Anterior cingulate cortex (tissue), 58 donors: ENCODE measurements at places on chromosomes 7 and 10.

DNA sequence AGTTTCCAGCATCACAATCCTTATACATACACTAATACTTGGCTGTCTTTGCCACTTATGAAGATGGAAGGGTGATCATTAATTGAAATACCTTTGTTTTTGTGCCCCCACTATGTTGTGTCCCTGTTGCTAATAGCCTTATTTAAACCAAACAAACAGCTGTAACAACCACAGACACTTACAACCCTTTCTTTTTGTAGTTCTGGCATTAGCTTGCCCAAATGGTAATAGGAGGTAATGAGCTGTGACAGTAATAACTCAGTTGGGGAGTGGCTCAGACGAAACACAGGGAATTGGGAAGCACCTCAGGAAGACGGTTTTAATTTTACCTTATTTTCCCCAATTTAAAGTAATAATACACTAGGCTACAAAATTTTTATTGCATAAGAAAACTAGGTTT, 83.4 kb downstream of the MDFIC start:
- DNase-seq, result no peak

- DNase-seq, result peak; percentile 69
These were observed 15.6 kb downstream of the PDAP1 start for GRCh38 chr7:99392659-99393354.

DNA sequence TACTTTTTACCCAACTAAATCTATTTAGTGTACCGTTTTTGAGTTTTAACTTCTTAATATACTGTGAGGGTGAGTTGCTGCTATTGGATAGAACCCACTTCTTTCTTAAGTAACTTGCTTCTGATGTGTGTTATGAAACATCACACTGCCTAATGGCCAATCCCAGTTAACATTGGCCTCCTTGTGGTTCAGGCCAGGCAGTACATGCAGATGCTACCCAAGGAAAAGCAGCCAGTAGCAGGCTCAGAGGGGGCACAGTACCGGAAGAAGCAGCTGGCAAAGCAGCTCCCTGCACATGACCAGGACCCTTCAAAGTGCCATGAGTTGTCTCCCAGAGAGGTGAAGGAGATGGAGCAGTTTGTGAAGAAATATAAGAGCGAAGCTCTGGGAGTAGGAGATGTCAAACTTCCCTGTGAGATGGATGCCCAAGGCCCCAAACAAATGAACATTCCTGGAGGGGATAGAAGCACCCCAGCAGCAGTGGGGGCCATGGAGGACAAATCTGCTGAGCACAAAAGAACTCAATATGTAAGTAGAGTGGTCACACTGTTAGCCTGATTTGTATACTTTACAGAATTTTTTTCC, 39.7 kb downstream of the TES start:
- no peak for DNase-seq

DNA sequence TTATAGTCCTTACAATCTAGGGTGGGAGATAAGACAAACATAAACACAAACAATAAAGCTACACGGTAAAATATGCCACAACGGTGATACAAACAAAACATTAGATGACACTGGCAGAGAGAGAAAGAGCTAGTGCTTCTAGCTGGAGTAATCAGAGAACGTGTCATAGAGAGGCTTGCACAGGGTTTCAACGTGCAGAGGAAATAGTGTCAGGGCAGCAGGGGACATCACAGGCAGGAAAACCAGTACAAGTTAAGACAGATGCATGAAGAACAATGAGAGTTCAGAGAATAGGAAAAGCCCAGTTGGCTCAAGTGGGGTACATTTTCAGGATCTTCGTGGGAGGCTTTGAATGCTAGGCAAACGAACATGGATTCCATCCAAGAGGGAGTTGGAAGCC, 91.4 kb downstream of the ZNF438 start:
- no peak for DNase-seq

DNA sequence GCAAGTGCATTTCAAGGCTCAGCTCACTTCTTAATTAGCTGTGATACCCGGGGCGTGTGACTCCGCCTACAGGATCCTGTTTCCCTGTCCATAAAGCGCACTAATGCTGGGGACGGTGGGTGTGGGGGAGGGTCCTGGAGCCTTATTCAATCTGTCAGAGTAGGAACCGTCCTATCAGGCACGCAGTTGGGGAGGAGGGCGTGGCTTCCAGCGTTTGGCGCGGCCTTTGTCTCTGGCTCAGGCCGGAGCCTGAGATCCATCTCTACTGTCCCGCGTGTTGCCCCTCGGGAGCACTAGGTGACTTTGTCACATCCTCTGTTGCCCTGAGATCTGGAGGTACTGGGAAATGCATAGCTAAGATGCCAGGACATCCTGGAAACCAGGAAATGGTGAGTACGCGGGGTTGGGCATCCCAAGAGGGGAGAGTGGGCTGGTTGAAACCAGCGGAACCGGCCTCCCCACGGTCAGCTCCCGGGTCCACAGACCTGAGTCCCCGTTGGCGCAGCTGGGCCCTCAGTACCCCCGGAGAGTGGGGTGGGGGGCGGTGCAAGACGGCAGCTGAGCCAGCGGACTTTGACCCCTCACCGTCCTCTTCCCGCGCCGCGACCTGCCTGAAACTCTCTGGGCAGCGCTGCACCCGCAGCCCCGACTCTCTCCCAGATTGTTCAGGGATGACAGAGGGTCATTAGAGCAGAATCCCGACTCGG, 104.4 kb upstream of the ZNF92 start:
- no peak for DNase-seq

DNA sequence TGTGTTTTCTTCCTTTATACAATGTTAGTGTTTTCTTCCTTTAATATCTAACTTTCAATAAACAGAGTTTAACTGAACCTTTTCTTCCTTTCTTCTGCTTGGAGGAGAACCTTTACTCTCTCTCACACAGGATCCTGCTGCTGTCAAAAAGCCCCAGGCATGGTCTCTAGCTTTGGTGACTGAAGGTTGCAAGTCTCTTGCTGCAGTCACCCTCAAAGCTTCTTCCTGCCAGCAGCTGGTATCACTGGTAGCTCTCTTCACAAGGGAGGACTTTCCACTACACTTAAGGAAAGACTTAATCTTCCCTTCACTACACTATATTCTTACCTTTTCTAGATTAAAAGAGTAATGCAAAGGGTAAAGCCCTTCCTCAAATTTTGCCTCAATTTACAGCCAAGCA, 153.4 kb downstream of the SGMS1 start:
- DNase-seq, result no peak

DNA sequence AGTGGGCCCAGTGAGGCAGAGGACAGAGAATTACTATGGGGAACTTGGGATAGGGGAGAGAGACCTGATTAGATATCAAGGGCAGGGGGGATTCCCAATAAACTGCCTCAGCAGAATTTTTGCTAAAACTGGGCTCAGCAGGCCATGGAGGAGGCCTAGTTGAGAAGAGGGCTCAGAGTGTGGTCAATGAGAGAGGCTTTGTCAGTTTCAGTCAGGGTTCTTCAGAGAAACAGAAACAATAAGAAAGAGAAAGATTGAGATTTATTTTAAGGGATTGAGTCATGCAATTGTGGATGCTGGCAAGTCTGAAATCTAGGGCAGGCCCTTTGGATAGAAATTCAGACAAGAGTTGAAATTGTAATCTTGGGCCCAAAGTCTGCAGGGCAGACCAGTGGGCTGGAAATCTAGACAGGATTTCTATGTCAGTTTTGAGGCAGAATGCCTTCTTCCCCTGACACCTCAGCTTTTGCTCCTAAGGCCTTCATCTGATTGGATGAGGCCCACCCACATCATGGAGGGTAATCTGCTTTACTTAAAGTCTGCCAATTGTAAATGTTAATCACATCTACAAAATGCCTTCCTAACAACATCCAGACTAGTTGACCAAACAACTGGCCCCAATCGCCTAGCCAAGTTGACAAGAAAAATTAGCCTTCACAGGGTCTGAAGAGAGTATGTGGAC, 33.5 kb upstream of the CCSER2 start:
- no peak for DNase-seq

- DNase-seq, result no peak
These were observed 994 bp downstream of the GATAD1 start for GRCh38 chr7:92448205-92448747.

GRCh38 chr10:75707080-75707840, 275.8 kb downstream of the LRMDA start:
- DNase-seq, result no peak

GRCh38 chr7:72493850-72494661, 81.9 kb upstream of the CALN1 start:
- DNase-seq, result peak; percentile 5

DNA sequence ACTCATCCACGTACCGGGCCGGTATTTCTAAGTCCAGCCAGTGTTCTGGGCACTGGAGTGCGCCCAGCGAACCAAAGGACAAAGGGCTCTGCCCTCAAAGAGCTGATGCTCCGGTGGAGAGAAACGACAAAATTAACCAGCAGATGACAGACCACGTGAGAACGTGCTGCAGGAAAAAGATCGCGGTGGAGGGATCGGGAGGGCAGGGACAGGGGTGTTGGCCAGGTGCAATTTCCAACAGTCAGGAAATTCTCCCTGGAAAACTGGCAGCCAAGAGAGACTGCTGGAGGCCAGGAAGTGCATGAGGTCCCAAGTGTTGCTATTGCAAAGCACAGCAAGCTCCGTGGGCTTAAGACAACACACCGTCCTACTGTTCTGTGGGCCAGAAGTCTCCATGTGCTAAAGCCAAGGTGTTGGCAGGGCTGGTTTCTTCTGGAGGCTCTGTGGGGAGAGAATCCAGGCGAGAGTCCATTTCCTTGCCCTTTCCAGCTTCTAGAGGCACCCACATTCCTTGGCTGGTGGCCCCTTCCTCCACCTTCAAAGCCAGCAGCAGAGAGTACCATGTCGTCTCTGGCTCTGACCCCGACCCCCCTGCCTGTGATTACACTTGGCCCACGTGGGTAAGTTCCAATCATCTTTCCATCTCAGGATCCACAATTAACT, 21.3 kb upstream of the AMZ1 start:
- no peak for DNase-seq

DNA sequence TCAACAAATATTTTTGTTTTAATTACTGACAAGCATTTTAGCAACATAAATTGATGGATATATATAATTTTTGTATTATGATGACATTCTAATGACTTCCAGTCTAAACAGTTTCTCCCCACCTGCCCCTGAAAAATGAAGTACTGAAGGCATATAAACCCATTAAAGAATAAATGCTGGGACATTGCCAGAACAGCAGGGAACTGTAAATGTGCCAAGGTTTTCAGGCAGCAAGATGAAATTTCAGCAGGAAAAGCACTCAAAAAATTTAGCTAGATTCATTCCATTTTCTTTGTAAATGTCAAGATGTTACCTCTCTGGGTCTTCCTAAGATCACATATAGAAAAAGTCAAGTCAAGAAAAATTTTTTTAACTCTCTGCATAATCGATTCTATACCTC, 11.0 kb upstream of the TLL2 start:
- no peak for DNase-seq

DNA sequence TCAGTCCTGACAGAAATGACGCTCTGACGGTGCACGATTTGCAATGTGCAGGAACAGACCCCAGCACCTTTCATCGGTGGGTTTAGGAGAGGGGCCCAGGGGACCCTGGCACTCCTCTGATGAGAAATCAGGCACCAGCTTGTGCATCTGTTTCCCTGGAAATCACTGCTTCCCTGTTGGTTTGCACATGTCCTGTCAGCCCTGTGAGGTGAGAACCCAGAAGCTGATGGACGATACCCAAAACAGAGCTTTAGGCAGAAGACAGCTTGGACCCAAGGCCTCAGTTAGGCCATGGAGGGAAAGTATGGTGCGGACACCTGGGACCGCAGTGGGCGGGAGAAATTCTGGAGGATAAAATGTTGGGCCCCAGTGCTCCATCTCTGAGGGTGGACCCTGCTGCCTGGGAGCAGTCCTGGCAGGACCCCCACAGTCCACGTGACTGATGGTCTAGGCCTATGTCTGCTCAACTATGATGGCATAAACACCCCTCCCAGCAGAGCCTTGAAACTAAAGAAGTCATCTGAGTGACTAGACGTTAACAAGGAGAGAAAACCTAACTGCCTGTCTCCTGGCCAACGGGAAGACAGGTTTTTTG, 242.8 kb downstream of the PTPRN2 start:
- no peak for DNase-seq

- DNase-seq, result no peak
These were observed 11.5 kb downstream of the TPK1 start for GRCh38 chr7:144824360-144824759.

DNA sequence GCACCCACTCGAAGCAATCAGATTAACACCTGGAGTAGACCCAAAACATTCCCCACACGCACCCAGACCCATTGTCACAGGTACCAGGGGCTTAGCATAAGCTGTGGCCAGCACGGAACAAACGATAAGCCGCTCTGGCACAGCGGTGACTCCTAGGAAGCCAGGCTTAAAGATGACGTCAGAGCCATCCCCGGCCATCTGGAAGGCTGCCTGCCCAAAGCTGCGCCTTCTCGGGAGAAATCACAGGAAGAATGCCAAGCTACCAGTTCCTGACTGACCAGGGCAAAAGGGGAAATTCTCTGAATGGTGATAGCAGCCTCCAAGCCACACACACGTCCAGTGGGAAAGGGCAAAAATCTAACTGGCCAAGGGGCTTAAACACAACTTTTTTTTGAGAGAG, 13.0 kb upstream of the WIPI2 start:
- peak; percentile 13 for DNase-seq

DNA sequence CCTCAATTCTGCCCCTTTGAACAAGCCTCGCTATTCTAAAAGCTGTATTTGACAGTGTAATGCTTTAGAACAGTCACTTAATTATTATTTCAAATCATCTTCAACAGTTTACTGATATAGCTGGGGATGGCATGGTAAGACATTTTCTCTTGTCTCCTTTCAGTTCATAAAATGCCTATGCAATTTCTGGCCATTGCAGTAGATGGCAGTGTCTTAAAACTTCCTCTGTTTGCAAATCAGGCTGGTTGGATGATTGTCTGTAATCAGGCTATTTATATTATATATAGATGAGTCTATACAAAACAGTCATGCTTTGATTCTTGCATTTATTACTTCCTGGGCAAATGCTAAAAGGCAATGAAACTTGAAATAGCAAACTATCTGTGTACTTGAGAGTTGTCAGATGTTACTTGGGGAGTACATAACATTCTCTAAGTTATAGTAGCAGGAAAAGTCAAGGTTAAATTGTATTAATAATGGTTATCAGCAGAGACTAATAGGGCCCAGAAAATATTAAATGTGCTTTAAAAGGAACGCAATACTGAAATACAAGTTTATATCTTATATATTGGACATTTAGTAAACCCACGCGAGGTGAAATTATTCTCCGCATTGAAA, 55.5 kb upstream of the LHFPL3 start:
- DNase-seq, result no peak

GRCh38 chr10:77710081-77710551, 72.5 kb upstream of the KCNMA1 start:
- DNase-seq, result no peak

DNA sequence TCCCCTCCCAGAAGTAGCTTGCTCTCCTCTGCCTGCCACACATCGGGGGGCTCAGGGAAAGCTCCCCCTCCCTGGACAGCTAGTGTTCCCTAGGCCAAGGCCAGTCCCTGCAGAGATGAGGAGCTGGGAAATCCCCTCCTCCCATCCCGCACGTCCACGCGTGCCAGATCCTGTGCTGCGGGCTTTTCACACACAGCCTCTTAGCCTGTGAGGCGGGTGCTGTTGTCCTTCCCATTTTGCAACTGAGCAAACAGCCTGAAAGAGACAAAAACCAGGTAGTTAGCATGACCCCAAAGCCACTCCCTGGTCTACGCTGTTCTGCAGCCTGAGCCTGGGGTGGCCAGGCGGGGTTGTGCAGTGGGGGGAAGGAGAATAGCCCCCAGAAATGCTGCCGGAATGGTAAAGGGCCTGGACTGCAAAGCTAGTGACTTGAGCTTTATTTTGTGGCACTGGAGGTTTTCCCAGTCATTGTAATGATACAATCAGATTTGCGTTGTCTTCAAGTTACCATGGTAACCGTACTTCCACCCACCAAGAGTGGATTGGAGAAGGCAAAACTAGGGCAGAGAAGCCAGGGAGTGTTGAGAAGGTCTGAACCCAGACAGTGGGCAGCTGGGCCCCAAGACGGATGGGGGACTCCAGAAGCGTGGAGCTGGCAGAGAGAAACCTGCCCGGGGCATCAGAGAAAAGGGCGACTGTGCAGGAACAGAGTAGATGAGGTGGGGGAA, 98.6 kb upstream of the KCTD7 start:
- no peak for DNase-seq
